CD4-positive, alpha-beta T cell treated with Interleukin-1 beta for 1 hour (primary cell): ENCODE measurements at places on chromosomes 4 and X.

- no peak for DNase-seq
Observed at GRCh38 chr4:188714907-188715306, 575.7 kb downstream of the TRIML1 start.

- DNase-seq: no peak
Observed at GRCh38 chrX:45379236-45379635, 178.6 kb upstream of the DIPK2B start.

- no peak for DNase-seq
Observed at GRCh38 chr4:3809451-3810110, 43.4 kb downstream of the ADRA2C start.

GRCh38 chr4:123415977-123416376 lies 19.4 kb downstream of the SPRY1 start:
- DNase-seq: peak; percentile 11

GRCh38 chr4:108601532-108601931 lies 18.8 kb upstream of the RPL34 start:
- DNase-seq: no peak

DNA sequence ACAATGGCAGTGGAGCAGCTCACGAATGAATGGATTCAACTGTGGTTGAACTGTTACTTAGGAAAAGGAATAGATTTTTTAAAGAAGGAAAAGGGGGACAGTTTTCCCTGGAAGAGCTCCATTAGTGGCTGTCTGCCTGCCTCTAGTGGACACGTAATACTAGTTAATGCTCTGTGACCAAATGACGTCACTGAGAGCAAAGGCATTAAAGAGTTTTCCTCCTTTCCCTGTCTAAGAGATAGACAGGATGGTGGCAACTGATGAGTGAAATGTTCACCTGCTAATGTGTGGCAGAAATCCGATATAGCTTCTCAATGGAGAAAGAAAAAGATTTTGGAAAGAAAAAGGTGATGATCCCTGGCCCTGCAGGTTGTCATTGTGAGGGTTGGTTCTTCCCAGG lies 52.3 kb upstream of the SCML1 start:
- no peak for DNase-seq

GRCh38 chr4:109985993-109986974 lies 73.6 kb downstream of the EGF start:
- DNase-seq: no peak

GRCh38 chr4:95693594-95693993 lies 144.8 kb upstream of the UNC5C start:
- DNase-seq: no peak

GRCh38 chr4:158821228-158821971 lies 52.6 kb downstream of the FNIP2 start:
- no peak for DNase-seq

- no peak for DNase-seq
Observed at GRCh38 chrX:23904096-23904495, 3.6 kb downstream of the APOO start.

- DNase-seq: no peak
Observed at GRCh38 chr4:148998719-148999118, 556.5 kb upstream of the NR3C2 start.

DNA sequence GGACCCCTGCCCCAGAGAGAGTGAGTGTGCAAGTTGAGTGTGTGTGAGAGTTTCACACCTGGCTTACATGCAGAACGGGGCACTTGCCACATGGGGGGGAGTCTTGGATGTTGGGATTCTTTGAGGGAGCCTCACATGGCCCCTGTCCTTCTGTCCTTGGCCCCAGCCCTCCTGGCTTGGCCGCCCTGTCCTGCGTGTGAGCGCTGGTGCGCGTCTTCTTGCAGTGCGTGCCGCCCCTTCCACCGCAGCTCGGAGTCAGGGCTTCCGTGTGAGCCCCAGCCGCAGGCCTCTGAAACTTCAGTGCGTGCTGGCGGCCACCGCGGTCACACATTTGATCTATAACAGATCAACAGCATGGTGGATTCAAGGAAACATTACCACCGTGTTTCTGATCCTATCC lies 30.1 kb upstream of the HGFAC start:
- no peak for DNase-seq

DNA sequence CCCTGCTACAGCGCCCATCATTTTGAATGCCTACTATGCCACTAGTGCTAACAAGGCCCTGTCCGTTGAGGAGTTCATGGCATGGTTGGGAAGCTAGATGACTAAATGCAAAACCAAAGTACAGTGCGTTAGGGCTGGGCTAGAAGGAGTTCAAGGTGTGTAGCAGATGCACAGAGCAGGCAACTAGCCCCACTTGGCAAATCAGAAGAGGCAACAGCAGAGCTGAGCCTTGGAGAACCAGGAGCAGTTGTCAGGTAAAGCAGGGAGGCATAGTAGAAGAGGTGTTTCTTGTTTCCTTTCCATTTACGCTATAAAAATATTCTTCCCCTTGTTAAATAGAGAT lies 146.6 kb upstream of the CPEB2 start:
- DNase-seq: no peak

DNA sequence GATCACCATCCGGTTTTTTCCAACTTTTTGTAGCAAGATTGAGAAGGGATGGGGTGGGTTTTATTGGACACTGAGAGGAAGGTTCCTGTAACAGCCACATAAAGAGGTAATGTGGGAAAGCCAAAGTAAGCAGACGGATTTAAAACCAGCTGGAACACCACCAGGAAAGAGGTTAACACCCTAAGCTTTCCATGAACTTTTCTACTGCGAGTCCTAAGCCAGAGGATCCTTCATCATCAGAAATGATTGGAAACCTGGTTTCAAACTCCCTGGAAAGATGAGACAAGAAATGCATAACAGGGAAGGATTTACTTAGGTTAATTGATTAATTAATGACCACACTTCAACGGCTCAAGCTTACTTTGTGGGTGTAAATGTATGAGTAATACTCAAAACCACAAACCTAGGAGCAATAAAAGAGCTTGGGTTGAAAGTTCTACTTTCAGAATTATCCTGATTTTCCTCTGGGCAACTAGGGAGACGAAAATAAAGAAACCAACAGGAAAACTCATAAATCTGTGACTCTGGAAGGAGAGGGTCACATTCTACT lies 91.5 kb downstream of the COX18 start:
- no peak for DNase-seq

DNA sequence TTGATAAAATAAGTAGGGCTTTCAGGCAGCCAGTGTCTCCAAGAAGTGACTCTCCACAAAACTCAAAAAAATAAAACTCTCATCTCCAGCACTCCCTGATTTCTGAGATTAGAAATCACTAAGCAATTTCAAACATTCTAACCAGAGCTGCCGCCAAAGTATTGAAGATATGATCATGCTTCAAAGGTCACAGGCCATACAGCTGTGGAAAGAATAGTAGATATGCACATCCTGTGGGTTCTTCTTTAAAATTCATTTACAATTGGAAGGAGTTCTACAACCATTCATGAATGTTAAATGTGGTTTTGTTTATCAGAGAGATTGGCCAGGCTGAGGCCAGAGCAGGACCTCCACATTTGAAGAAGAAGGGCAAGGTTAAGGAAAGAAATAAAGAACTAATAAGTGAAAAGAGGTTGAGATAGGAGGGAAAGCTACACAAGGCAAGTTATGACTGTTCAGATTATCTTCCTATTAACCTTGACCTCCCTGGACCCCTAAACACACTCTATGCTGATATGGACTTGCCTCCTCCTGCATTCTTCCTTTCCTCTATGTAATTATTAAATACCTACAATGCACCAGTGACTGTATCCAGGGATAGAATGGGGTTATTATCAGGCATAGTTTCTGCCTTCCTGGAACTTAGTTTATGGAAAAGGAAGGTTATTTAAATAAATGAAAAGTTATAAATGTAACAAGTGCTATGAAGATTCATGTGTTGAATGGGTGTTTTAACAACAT lies 56.4 kb downstream of the USP38 start:
- no peak for DNase-seq

- DNase-seq: no peak
Observed at GRCh38 chrX:140180585-140180984, 215.3 kb upstream of the CXorf66 start.

DNA sequence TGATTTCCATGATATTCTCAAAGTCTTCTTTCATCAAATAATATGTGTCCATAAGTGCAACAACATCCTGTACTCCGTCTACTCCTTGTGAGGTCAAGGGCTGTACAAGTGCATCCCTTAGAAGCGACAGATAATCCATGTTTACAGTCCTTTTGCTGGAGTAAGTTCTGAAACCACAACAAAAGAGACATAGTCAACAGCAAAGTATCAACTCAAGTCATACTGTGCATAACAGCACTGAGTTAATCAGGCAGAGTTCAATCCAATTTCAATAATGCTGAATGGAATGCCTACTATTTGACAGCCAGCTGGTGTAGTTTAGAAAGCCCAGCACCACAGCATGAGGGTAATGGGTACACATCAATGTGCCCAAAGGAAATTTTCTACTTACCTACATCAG lies 74.5 kb downstream of the RFC1 start:
- DNase-seq: no peak
